ENCODE measurements at places on chromosomes 4 and X.
A peak's percentile ranks its signal among the peaks of the same experiment; 100 is the strongest.

GRCh38 chr4:34365946-34366345 is 1878.4 kb downstream of the ARAP2 start:
- DNase-seq: no peak

GRCh38 chr4:107196312-107196711 is 160.2 kb upstream of the DKK2 start:
- no peak for DNase-seq

- DNase-seq: peak; percentile 1
Observed at GRCh38 chr4:89024051-89024675, 32.8 kb downstream of the FAM13A start.

DNA sequence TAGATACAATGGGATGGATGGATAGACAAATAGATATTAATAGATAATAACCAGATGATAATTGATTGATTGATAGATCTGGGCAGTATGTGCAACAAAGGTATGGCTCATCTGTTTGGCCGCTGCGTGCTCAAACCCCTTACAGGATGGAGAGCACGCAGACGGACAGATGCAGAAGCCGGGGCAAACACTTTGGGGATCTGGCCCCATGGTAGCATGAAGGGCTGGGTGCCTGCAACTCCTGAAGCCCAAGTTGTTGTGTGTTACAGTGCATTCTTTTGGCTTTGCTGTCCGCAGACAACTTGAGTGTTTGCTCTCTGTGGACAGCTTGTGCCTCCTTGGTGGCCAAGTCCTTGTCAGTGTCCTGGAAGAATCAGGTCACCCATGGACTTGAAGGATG is 10.6 kb upstream of the DHRSX start:
- no peak for DNase-seq

- no peak for DNase-seq
Observed at GRCh38 chrX:153414856-153415510, 3.7 kb downstream of the ZFP92 start.

DNA sequence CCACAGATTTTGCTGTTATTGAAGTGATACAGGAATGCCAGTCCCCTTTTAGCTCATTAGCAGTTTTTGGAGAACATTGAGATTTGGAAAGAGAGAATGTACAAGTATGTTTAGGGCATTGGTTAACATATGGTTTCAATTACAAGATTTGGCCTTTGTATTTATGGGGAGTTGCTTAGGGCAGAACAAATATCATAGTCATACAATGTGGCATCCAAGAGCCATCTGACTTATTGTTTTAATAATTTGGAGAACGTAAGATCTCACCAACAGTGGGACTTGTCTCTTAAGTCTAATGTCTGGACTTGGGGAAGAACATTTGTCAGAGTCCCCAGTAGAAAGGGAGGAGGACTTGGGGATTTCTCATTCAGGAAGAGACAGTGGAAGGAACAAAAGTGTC is 166.1 kb downstream of the STK32B start:
- DNase-seq: no peak

DNA sequence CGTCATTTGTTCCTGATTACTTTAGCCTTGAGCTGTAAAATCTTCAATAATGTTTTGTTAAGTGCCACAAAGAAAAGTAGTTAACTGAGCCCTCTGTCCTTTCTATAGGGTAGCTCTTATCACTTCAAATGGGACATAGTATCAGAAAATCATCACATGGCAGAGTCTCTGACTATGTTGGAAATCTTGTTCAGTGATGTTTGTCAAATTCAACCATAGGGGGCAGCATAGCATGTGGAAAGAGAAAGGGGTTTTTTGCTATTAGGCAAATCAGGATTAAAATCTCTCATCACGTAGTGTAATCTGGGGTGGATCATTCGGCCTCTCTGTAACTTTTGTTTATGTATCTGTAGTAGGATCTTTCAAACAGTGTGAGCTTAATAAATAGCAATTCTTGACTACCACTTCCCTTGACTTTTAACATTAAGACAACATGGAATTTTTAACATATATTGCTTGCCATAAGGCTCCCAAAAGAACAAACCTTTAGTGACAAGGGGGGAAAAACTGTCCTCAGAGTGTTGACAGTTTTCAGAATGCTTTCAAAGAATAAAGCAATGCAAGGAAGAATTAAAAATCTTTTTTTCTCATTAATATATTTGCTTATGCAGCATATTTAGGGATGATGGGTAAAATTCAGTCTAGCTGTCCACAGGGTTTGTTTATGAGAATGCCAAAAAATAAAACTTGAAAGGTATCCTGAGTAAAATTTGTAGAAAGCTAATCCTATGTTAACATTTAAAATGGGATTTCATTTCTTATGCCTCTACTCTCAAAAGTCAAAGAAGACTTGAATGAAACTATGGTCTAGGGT is 127.2 kb downstream of the FBXW7 start:
- no peak for DNase-seq

DNA sequence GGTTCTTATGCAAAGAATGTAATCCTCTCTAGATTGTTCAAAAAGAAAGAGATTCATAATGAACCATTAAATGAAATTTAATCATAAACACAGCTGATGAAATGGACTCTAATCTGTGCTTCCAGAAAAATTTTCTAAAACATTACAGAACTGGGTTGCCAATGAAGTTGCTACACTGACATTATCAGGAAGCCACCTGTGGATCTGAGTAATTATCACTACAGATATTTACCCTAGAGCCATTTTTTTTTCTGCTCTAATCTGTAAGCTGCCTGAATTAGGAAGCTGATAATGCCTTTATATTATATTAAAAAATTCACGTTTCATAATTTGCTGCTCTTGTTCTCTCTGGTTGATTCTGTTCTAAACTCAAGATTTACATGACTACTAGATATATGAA is 380.1 kb downstream of the GRIA2 start:
- no peak for DNase-seq

DNA sequence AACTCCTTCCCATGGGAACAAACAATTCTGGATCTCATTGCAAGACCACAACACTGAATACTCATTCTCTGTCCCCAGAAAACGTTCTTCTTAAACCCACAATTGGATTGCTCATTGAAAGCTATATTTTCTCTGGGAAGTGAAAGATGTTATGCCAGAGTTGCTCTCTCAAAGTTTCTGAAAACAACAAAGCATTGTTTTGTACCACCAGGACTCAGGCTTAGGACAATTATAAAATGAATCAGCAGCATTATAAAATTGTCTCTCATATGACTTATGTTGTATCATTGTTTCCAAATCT is 26.5 kb downstream of the TFDP3 start:
- DNase-seq: no peak

DNA sequence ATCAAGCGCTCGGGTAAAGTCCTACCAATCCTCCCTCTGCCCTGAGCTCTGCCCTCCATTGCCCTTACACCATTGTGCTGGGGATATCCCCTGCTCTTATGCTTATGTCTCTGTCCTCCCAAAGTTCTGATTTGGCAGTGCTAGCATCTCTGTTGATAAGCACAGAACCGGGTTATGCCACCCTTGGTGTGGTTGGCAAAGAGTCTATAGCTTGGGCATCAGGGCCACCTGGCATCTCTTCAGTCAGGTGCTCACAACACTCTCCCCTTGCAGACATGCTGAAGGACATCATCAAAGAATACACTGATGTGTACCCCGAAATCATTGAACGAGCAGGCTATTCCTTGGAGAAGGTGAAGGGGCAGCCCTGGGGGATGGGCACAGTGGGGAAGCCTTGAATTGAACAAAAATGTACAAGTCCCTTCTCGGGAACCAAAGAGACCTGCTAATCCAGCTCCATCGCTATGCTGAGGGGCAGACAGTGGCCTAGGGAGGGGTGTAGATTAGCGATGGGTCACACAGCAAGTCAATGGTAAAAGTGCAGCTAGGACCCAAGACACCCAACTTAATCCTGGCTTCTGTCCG is 3.8 kb downstream of the MAGED2 start:
- DNase-seq: no peak

GRCh38 chr4:90542216-90542615 is 415.0 kb downstream of the CCSER1 start:
- DNase-seq: no peak

DNA sequence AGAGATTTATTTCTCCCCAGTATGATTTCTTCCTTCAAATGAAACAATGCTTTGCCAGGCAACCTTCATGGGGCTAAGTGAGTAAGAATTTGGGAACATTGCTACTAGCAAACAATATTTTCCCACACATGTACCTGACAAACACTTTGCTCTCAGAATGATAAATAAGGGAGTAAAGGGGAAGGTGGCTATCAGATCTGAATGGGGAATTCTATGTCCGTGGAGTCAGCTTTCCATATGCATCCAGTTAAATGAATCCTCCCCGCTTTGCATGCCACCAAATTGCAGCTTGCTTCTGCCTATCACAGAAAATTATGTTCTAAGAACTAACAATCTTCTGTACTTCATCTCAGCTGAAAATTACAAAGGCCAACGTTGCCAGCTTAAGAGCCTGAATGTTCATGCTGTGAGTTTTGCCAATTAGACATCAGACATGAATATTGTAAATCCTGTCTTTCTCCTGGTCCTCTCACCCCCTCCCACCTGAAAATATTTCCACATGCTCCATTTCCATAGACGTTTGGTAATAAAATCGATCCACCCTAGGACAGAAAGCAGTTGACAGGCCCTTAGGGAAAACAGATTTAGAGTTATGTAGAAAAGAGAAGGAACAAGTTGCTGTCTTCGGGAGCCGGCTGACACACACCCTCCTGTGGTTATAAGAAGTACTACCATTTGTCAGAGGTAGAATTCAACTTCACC is 6.3 kb downstream of the MEPE start:
- no peak for DNase-seq

DNA sequence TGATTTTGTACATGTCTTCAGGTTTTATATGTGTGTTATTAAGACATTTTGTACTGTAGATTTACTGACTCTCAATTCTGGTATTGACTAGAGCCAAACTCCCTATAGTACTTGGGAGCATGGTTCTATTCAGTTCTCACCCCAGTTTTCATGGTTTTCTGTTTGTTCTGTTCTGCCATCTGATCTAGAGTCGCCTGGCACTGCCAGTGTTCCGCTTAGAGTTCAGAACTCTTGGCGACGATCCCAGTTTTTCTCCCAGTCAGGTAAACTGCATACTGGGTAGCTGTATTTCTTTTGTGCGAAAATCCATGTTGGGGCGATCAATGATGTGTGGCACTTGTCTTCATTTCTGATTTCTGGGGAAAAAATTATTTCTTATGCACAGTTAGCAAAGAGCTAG is 78.0 kb downstream of the PHOX2B start:
- DNase-seq: no peak

- DNase-seq: no peak
Observed at GRCh38 chr4:41294445-41295062, 37.8 kb downstream of the UCHL1 start.

DNA sequence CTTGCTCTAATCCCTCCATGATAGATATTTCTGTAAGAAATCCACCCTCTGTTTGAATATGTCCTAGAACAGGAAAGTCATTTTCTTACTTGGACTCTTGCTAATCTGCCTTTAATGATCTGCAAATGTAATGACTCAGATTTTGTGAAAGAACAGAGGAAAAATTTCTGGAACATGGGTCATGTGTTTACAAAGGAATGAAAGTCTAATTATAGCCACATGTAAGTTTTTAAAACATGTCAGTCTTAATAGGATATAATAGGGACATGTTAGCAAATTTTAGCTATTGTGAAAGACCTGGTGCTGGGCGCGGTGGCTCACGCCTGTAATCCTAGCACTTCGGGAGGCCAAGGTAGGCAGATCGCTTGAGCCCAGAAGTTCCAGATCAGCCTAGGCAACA is 47.6 kb downstream of the GRK4 start:
- no peak for DNase-seq

Measured in stimulated activated naive CD4-positive, alpha-beta T cell treated with Interleukin-2 at 50 U/mL for 16 hours (primary cell).